ENCODE measurements at places on chromosomes 1 and 21.

- no peak for DNase-seq
Observed at GRCh38 chr21:40120940-40121575, 253.8 kb downstream of the PCP4 start.

- no peak for DNase-seq
Observed at GRCh38 chr1:121522061-121522759, 337.4 kb downstream of the SRGAP2C start.

- no peak for DNase-seq
Observed at GRCh38 chr1:233704898-233705723, 91.2 kb downstream of the KCNK1 start.

GRCh38 chr1:187924252-187924651 is 1095.5 kb downstream of the PLA2G4A start:
- no peak for DNase-seq

- DNase-seq, result peak; percentile 86
Observed at GRCh38 chr1:226912587-226913176, 27.4 kb upstream of the COQ8A start.

- DNase-seq, result no peak
Observed at GRCh38 chr1:44020464-44020863, 10.8 kb downstream of the SLC6A9 start.

DNA sequence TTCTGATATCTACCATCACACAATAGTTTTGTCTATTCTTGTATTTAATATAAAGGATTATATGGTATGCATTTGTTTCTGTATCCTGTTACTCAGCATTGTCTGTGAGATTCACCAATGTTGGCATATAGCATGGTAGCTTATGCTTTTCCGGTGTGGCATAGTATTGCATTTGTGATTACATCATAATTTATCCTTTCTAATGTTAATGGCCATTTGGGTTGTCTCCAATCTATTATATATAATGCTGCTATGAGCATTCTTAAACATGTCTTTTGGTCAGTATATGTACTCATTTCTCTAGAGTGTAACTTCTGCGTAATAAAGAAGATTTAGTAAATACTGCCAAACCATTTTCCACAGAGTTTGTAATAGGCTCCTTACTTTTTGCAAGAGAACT is 40.9 kb upstream of the GFI1 start:
- no peak for DNase-seq

GRCh38 chr1:94646141-94646643 is 104.6 kb upstream of the F3 start:
- no peak for DNase-seq

- DNase-seq, result no peak
Observed at GRCh38 chr21:38784458-38785266, 21.1 kb upstream of the ETS2 start.

DNA sequence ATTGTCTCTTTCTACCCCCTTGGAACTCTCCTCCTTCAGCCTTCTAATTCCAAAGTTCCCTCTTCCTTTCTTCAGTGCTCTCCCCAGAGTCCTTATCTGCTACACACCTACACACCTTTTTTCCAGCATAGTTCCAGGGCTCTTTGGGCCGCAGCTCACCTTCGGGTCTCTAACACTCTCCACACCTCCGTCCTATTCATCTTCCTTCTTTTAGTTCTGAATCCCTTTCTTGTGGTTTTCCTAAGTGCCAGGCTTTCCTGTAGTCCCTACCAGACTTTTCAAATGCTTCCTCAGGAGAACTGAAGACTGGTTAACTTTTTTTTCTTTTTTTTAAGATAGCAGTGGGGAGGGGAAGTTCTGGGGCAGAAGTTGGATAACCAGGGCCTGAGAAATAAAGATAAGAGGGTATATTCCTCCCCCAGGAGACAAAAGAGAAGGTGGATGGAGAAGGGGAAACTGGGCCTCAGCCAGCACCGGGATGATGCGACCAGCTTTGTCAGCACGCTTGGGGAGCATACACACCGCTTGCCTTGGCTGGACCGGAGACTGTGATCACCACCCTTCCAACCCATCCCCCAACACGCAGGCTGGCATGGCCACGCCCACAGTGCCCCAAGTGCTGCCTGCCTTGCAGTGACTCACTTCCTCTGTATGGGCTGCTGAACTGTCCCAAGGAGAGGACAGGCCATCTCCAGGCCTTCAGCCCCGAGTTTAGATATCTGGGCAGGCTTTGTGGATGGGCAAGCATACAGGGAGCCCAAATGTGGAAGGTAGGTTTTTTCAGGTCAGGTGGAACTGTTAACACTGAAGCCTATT is 2.5 kb upstream of the CERS2 start:
- DNase-seq, result peak; percentile 74

DNA sequence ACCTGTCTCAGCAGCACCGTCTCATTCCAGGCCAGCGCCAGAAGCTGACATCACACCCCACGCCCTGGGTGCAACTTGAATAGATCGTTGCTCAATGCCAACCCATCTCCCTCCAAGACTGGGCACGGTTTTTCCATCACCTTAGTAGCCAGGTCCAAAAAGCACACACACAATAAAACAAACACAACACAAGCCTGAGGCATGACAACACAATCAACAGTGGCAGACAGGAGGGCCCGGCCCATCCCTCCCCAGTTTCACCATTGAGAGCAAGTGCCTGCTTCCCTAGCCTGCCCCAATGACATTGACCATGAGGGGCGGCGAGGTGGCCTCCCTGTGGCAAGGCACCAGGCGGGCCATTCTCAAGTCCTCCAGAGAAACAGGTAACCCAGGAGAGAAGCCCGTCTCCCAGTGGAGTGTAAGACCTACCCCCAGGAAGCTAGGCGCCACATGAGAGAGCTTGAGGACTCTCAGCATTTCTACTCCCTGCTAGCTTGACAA is 2.7 kb downstream of the IFFO2 start:
- DNase-seq, result no peak

- DNase-seq, result no peak
Observed at GRCh38 chr1:221085701-221086375, 206.6 kb downstream of the HLX start.

- no peak for DNase-seq
Observed at GRCh38 chr1:161502181-161502580, 3.1 kb upstream of the FCGR2A start.

DNA sequence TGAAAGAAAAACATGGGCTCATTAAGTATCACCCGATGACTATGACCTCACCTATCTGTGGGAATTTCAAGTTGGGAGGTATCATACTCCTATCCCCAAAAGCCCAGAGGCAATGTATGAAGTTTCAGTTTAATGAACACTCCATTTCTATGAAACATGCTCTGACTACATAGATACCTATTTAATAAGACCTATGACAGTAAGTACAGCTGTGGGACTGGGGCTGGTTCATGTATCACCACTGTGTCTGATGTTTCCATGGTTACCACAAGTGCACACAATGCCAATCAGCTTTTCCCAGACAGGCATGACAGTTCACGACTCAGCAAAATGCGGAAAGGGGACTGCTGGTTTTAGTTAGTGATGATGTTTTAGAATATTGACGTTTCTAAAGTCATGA is 167.7 kb downstream of the SIPA1L2 start:
- DNase-seq, result no peak

DNA sequence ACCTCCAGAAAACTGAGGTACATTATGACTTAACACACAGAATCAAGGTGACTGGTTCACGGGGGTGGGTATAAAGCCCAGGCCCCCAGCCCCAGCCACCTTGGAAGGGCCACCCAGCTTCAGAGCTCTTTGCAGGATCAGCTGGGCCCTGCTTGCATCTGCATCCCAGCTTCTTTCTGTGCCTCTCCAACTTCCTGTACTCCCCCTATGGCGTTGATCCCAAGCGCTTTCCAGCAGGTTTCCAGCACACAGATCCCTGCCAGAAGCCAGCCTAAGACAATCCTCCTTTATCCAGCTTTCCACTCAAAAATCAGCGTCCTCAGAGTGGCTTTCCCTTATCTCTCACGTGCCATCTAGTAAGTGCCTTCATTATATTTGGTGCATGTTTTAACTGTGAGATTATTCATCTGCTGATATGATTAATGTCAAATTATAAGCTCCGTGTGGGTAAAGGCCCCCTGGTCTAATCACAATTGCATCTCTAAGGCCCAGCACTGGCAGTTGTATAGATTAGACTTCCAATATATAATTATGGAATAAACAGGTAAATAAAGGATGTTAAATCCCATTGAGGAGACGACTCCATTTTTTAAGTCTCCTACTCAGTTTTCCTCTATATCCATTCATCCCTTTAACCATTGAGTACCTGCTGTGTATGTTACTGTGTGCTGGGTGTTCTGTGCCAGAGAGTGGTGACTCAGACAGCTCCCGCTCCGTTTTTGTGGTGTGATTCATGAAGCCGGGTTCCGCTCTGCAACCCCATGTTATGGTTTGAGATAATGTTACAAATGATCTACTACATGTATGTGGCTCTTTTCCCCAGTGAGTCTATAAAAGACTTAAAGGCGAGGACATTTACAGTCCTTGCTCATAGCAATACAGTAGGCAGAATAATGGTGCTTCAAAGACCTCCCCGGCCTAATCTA is 387.6 kb downstream of the PCP4 start:
- no peak for DNase-seq

DNA sequence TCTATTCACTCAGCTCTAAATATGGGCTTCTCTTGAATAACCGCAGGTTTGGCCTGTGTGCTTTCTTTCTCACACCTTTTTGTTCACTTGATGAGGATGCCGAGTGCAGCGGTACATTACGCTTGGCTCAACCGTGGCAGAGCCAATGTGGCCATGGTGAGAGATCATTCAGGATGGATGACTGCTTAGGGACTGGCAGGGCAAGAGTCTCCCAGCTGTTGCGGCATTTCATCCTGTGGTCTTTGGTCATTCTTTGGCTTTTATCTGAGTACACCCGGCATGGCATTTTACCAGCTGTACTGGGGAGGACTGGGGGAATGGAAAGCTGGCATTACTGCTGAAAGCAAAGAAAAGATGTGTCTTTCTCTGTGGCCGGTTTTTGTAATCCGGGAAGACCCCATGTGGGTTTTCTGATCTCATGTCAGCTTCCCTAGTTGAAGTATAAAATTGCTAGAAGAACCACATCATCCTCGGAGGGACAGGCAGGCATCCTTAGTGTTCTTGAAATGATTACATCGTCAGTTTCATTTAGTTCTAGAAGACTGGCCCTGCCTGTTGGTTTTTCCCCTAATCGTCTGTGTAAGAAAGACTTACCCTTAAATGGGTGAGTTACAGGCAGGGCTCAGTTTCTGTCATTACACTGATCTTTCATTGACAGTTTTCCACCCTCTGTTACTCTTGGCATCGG is 15.1 kb downstream of the PCP4 start:
- no peak for DNase-seq

- DNase-seq, result no peak
Observed at GRCh38 chr1:159171254-159171687, at the start of gene CADM3. Gene CADM3, plus strand, starts transcription at chr1:159171615. Its CDS starts 151 bp downstream, at chr1:159171766.

GRCh38 chr1:164783778-164784555 is 225.0 kb downstream of the PBX1 start:
- DNase-seq, result no peak

DNA sequence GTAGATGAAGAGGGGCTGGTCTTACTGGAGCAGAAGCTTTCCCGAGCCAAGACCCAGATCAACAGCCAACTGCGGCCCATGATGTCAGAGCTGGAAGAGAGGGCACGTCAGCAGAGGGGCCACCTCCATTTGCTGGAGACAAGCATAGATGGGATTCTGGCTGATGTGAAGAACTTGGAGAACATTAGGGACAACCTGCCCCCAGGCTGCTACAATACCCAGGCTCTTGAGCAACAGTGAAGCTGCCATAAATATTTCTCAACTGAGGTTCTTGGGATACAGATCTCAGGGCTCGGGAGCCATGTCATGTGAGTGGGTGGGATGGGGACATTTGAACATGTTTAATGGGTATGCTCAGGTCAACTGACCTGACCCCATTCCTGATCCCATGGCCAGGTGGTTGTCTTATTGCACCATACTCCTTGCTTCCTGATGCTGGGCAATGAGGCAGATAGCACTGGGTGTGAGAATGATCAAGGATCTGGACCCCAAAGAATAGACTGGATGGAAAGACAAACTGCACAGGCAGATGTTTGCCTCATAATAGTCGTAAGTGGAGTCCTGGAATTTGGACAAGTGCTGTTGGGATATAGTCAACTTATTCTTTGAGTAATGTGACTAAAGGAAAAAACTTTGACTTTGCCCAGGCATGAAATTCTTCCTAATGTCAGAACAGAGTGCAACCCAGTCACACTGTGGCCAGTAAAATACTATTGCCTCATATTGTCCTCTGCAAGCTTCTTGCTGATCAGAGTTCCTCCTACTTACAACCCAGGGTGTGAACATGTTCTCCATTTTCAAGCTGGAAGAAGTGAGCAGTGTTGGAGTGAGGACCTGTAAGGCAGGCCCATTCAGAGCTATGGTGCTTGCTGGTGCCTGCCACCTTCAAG is 57.3 kb downstream of the LAMC2 start:
- DNase-seq, result no peak

DNA sequence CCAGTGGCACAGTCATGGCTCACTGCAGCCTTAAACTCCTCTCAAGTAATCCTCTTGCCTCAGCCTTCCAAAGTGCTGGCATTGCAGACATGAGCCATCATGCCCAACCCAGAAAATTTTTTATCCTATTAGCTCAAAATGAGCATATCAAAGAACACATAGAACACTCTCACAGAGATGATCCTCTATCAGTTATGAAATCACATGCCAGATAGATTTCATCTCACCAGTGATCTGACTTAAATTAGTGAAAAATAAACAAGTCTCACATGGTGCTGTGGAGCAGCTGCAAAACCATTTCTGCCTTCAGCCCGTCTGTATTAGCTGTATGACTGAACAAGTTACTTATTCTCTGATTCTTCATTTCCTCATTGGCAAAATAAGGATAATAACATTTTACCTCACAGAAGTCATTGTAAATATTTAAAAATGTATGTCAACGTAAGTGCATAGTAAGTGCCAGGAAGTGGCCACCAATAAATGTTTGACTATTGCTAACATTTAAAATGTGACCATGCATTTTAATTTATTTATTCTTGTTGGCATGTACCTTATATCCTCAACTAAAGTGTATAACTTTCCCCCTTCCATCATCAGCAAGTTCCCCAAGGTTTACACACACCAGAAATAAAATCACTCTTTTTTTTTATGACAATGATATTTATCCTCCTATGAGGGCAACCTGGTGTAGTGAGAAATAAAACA is 29.0 kb upstream of the SLC19A2 start:
- no peak for DNase-seq

DNA sequence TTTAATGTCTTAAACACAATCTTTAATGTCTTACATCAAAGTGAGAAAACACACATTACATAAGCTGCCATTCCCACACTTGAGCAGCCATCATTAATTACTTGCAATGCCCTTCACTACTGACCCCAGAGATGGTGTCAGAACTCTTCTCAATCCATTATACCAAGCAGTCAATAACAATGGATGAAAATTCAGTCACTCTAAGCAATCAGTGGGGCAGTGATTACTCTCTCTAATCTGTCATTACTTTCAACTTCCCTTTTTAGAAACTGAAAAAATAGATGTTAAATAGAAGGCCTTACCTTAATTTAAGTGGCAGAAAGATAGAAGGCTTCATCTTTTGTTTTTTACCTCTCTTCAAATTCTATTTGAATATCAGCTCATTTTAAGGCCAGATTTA is 9.7 kb upstream of the FRRS1 start:
- DNase-seq, result no peak

- DNase-seq, result no peak
Observed at GRCh38 chr1:41776891-41777441, 141.8 kb downstream of the HIVEP3 start.
